Activated T-cell treated with anti-CD3 and anti-CD28 coated beads, Interleukin-2, amount 50 U/mL, for 72 hours (primary cell): ENCODE measurements at places on chromosomes 1 and 21. TPM values are rescaled to one million over a fixed set of nuclear protein-coding genes. Genes with fewer than 3 reads are reported as not detected.

DNA sequence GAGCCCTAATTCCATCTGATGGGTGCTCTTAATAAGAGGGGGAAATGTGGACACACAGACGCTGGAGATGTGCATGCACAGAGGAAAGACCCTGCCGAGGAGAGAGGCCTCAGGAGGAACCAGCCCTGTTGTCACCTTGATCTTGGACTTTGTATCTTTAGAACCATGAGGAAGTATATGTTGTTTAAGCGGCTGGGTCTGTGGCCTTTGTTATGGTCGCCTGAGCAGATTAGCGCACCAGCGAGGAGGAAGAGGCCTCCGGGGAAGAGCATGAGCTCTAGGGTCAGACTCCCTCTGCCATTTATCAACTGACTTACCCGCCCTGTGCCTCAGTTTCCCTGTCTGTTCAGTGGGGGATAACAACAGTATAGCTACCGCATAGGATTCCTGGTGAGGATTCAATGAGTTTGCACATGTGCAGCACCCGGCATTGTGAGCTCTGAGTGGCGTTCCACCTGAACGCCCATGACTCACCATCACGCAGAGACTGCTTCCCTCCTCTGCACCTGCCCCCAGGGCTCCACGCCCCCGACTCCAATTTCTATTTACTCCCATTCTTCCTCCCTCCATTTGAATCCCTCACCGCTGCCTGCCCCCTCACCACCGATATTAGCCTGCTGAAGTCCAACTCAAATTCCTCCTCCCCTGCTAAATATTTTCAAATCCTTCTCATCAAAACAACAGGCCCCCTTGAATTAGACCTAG lies 67.2 kb downstream of the ATP5PO start:
- DNase-seq, result no peak

DNA sequence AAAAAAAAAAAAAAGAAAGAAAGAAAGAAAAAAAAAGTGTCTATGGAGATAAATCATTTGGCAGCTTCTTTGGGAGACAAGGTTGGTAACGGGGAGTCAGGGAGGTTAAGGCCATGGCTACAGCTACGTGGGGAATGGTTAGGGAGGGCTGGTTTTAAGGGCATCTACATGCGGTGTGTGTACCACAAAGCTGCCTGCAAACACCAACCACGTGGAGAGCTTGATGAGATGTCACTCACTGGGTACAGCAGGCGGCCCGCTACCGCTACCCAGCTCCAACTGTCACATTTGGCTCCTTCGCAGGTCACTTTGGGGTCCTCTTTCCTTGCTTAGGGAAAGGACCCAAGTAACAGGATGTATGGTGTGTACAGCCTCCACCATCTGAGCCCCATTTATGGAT lies 4.2 kb downstream of the NPPB start:
- no peak for DNase-seq

DNA sequence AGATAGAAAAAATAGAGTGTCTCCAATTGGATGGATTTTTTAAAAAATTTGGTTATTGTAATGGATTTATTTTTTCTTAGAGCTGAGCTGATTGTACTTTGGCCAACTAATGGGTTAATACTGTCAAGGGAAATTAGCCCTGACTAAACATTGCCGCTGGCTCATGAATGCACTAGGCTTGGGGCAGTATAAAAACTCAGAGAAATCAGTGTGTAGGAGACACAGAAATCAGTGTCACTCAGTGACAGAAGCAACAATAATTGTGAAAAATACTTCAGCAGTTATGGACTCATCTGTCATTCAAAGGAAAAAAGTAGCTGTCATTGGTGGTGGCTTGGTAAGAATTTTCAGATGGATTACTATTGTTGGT lies at the start of gene KMO:
KMO (plus strand) TSS at position 217 of the 370 bp plus-strand sequence; CDS start at position 284, 67 bp downstream.
- DNase-seq, result no peak

Gene GUCA2B
- not detected for total RNA-seq

- no peak for DNase-seq
These were observed 175.4 kb downstream of the IGSF21 start for GRCh38 chr1:18282851-18283600.

- DNase-seq, result no peak
These were observed 21.3 kb upstream of the TLCD4 start for GRCh38 chr1:95095833-95096217.

Gene PATJ
- total RNA-seq, result 25.3 TPM

Gene PTCH2
- total RNA-seq, result 1.8 TPM

DNA sequence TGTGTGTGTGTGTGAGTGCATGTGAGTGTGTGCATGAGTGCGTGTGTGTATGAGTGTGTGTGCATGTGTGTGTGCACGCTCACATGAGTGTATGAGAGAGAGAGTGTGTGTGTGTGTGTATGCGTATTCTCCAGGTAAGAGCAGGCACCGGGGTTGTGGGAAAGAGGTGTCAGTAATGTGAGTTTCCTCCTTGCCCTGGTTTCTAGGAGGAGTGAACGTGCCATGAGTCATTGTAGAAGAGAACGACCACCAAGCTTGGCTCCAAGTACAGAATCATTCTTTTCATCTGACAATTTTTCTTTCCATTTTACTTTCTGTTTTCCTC lies 79.1 kb downstream of the POFUT2 start:
- no peak for DNase-seq

DNA sequence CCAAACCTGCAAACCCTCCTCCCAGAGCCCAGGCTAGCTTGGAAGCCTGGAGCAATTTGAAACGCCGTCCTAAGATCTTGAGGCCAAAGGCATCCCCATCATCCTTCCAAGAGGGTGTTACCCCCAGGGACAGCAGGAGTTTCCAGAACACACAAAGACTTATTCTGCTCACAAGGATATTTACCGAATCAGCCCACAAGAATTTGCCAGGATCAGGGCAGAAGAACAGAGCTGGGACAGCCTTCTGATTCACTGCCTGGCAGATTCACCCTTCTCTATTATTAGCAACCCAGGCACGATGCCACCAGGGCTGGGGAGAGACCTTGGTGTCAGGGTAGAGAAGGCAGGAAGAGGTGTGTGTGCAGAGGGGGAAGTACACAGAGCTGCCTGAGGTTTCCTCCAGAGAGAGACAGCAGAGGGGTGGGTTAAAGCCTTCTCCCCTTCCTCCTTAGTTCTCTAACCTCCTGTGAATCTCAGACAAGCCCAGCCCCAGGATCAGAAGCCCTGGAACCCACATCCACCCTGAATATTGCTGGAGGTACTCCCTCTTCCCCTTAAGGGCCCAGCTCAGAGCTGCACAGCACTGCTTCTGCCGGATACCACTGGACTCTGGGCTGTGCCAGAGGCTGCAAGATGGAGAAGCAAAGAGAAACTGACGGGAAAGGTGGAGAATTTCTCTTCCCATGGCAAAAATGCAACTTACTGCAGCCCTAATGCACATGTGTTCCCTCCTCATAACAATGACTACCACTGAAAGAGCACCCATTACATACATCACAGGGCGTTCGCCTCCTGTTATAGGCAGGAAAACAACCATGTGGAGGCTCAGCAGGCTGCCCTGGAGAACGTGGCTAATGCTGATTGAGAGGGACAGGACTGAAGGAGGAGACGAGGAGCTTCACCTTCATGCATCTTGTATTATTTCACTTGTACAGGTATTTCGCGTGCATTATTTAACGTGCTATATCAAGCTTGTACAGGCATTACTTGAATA lies 61.8 kb downstream of the ITPKB start:
- peak; percentile 74 for DNase-seq
